ENCODE measurements at places on chromosomes 4 and X.

DNA sequence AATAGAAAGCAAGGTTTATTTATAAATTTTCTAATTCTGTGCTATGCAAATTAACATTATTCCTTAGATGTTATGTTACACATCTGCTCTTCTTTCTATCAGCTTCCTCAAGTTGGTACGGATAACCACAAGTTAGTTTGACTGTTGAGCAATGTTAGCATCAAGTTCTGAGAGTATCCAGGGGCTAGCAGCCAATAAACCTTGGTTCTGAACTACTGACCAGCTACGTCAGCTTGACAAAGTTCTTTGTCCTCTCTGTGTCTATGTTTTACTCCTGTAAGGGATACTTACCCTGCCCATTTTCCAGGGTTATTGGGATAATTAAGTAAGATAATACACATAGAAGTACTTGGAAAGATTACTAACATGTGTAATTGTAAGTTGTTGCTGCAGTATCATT is 8.1 kb upstream of the TEX13A start:
- no peak for DNase-seq

GRCh38 chr4:173041482-173041881 is 127.1 kb upstream of the GALNT7 start:
- DNase-seq: no peak

DNA sequence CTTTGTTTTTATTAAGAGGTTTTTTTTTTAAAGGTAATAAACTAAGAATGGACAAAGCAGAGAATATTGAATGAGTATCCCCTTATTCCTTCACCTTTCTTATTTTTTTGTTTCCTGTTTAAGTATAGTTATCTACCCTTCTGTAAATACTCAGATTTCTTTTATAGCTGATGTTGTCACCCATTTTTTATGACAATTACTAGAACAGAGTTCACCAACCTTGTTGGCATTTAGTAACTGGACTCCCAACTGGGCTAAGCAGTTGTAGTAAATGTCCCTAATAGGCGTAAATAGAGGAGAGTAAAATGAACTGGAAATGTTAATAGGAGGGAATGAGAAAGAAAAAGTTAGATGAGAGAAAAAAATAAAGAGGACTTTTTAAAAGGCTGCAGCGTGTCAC is 9.8 kb downstream of the PDLIM5 start:
- DNase-seq: no peak

GRCh38 chr4:19309378-19309777 is 942.3 kb upstream of the SLIT2 start:
- DNase-seq: no peak

- no peak for DNase-seq
Observed at GRCh38 chr4:3775005-3775404, 8.8 kb downstream of the ADRA2C start.

- DNase-seq: no peak
Observed at GRCh38 chr4:1241936-1242505, 6.9 kb downstream of the CTBP1 start.

GRCh38 chr4:168076989-168077725 is 15.2 kb upstream of the ANXA10 start:
- no peak for DNase-seq

Data from activated CD4-positive, CD25-positive, alpha-beta regulatory T cell (primary cell).